Ovary (tissue), 10 donors: ENCODE measurements at places on chromosomes 16 and 17. TPM values are rescaled to one million over a fixed set of nuclear protein-coding genes. Genes with fewer than 3 reads are reported as not detected.

GRCh38 chr16:13041646-13042290 is 140.4 kb downstream of the SHISA9 start:
- DNase-seq: no peak
- H3K4me1 ChIP-seq: no peaks in the 10 kb centered on the region
- H3K27ac ChIP-seq: no peak overlapping the region
- H3K4me3 ChIP-seq: no peak overlapping the region
- no peaks in the 10 kb centered on the region for H3K27me3 ChIP-seq

DNA sequence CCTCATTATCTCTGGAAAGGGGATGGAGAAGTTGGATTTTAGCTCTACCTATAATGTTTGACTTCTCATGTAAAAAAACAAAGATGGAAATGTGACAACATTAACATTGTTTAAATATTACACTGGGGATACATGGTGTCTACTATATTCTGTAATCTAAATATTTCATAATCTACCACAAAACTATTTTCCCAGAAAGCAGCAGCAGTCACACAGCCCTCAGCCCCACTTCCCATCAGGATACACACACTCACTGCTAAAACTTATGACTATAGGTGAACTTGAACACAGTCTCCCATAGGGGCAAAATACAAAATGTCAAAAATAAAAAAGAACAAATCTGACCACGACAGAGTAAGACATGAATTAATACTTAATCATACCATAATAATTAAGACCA is 95.7 kb downstream of the KANSL1 start:
- no peak for DNase-seq
- H3K4me1 ChIP-seq: peaks cover 4% of the 10 kb centered on the region
- H3K4me3 ChIP-seq: no peak overlapping the region
- H3K36me3 ChIP-seq: no peaks in the 10 kb centered on the region
- no peaks in the 10 kb centered on the region for H3K27me3 ChIP-seq

DNA sequence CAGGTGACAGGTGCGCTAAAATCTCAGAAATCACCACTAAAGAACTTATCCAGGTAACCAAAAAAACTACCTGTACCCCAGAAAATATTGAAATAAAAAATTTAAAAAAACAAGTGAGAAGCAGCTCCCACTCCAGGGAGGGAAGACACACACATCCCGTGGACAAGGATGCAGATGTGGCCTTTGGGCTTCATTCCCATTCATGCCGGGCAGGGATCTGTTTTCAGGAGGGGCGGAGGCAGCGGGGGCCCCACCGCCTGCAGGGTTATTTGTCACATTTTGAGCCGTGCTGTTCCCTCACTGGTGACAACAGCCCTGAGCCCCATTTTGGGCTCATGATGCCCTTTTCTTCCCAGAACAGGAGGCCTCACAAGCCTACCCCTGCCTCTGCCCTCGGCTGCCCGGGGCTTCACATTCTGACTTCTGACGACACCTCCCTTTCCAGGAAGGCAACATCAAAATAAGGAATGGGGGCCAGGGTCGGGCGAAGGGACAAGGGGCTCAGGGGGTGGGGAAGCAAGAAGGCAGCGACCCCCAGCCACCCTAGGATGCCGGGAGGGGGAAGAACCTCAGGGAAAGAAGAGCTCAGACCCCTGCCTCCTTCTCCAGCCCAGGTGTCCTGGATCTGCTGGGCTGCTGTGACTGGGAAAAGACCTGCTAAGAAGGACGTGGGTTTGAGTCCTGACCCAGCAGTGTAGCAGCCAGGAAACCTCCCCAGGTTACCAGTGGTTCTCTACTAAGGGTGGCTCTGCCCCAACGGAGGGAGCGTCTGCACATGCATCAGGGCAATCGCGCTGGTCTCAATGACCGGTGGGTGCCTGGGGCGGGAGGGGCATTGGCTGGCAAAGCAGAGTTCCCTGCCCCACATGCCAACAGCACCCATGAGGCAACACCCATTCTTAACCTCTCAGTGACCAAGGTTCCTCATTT is 2.3 kb upstream of the CD79B start:
- no peak overlapping the region for H3K4me3 ChIP-seq
- H3K27me3 ChIP-seq: no peaks in the 10 kb centered on the region
- no peaks in the 10 kb centered on the region for H3K36me3 ChIP-seq

DNA sequence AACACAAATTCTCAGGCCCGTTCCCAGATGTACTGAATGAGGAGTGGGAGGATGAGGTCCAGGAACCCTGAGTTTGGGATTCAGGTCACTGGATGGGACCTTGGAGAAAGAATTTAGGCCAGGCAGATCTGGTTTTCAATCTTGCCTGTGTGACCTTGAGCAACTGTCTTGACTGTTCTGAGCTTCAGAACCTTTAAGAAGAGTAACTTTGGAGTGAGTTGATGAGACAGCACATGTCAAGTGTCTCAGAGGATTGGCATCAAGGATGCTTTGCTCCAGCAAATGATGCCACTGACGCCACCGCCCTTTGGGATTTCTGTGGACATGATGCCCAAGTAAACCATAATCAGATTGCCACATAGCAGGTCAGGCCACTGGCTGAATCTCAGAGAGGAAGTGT is 56.2 kb upstream of the DNAJA2 start:
- H3K4me1 ChIP-seq: peaks cover 7% of the 10 kb centered on the region
- H3K4me3 ChIP-seq: no peak overlapping the region
- no peaks in the 10 kb centered on the region for H3K27me3 ChIP-seq
- no peaks in the 10 kb centered on the region for H3K36me3 ChIP-seq

GRCh38 chr16:69691980-69692911 is 34.1 kb downstream of the NQO1 start:
- no peak overlapping the region for H3K27ac ChIP-seq
- no peaks in the 10 kb centered on the region for H3K27me3 ChIP-seq
- H3K4me1 ChIP-seq: peaks cover 5% of the 10 kb centered on the region
- H3K4me3 ChIP-seq: no peak overlapping the region
- DNase-seq: no peak
- no peaks in the 10 kb centered on the region for H3K36me3 ChIP-seq

DNA sequence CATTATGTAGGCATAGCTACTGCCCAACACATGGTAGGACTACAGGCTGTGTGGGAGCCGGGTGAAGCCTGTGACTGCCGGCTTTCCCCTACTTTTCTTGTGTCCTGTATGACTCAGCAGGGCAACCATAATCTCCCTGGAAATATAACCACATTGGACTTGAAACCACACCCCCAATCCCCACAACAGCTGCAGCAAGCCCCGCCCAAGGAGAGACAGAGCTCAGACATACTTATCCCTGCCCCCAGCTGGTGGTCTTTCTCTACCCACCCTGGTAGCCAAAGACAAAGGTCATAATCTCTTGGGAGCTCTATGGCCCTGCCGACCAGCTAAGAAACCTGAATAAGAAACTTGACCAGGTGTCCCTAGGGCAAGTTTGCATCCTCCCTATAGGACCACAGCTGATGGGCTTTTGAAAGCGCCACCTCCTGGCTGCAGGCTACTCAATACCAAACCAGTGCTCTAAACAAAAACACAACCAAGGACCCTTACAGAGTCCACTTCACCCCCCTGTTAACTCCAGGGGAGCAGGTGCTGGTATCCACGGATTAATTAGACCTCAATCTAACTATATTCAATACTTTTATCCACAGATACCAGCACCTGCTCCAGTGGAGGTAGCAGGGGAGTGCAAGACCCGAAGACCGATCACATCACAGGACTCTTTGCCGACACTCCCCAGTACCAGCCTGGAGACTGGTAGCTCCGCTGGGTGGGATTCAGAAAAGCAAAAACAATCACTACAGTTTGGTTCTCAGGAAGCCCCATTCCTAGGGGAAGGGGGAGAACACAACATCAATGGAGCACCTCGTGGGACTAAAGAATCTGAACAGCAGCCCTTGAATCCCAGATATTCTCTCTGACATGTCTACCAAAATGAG is 91.2 kb downstream of the IRX5 start:
- H3K4me1 ChIP-seq: no peaks in the 10 kb centered on the region
- H3K27me3 ChIP-seq: no peaks in the 10 kb centered on the region
- H3K36me3 ChIP-seq: no peaks in the 10 kb centered on the region
- H3K4me3 ChIP-seq: no peak overlapping the region

DNA sequence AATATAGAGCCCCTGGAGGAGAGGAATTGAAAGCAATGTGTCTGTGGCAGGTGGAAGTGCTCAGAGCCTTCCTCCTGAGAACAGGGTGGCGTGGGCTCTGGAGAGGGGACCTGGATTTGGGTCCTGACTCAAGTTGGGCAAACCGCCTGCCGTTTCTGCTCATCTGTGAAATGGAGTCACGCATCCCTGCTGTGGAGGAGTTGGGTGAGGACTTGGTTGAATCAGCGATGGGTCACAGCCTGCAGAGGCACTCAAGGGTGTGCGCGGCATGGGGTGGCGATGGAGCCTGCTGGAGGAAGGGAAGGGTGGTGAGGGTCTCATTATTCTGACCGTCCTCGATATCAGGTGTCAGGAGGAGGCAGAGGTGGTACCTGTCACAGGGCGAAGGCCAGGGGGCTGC is 3.1 kb downstream of the ADAD2 start:
- no peak for DNase-seq
- H3K4me3 ChIP-seq: no peak overlapping the region
- no peaks in the 10 kb centered on the region for H3K4me1 ChIP-seq
- H3K27ac ChIP-seq: no peak overlapping the region

DNA sequence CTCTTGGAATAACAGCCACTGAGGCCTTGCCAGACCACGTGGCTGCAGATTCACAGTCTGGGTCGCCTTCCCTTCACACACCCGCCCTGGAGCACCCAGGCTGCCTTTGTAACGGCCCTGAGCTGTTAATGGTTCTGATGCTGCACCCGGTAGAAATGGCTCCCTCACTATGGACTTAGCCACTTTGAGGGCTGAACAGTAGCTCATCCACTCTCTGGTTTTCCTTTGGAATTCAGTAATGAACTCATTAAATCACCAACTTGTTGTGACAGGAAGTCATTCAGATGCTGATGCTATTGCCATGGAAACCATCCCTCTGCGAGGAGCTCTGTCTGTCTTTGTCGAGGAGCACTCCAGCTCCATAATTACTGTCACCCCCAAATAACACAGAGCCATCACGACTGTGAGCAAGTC is 59.2 kb downstream of the CDK5R1 start:
- H3K27me3 ChIP-seq: no peaks in the 10 kb centered on the region
- DNase-seq: no peak
- H3K36me3 ChIP-seq: no peaks in the 10 kb centered on the region
- no peaks in the 10 kb centered on the region for H3K4me1 ChIP-seq
- H3K4me3 ChIP-seq: no peak overlapping the region
- no peak overlapping the region for H3K27ac ChIP-seq

- peaks cover 5% of the 10 kb centered on the region for H3K4me1 ChIP-seq
- no peaks in the 10 kb centered on the region for H3K27me3 ChIP-seq
- H3K36me3 ChIP-seq: no peaks in the 10 kb centered on the region
- H3K4me3 ChIP-seq: no peak overlapping the region
- DNase-seq: no peak
- H3K27ac ChIP-seq: no peak overlapping the region
Observed at GRCh38 chr16:2913603-2914002, 1.9 kb downstream of the FLYWCH1 start.

DNA sequence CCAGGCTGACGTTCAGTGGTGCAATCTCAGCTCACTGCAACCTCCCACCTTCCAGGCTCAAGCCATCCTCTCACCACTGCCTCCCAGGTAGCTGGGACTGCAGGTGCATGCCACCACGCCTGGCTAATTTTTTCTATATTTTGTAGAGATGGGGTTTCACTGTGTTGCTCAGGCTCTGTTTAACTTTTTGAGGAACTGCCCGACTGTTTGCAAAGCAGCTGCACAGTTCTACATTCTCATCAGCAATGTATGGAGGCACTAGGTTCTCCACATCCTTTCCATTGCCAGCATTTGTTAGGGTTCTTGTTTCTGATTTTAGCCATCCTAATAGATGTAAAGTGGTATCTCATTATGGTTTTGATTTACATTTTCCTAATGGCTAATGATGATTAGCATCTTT is 9.4 kb downstream of the TNRC6A start:
- DNase-seq: no peak
- H3K27me3 ChIP-seq: no peaks in the 10 kb centered on the region
- H3K4me1 ChIP-seq: peaks cover 23% of the 10 kb centered on the region
- no peak overlapping the region for H3K4me3 ChIP-seq
- no peaks in the 10 kb centered on the region for H3K36me3 ChIP-seq

DNA sequence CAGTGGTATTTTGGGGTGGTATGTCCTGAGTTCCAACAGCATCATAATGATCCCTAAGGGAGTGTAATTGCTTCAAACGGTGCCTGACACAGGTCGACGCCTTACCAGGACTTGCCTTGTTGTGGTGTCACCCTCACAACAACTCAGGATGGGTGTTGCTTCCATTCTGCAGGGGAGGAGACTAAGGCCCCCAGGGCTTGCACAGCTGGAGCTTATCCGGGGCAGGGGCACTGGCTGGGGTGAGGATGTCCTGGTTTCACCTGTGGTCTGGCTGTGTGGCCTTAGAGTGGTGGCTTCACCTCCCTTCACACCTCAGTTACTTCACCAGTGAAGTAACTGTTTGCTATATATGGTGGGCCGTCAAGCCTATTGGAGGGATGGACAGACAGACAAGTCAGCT is 23.3 kb downstream of the LLGL2 start:
- no peaks in the 10 kb centered on the region for H3K27me3 ChIP-seq
- H3K27ac ChIP-seq: no peak overlapping the region
- no peaks in the 10 kb centered on the region for H3K36me3 ChIP-seq
- no peak overlapping the region for H3K4me3 ChIP-seq

DNA sequence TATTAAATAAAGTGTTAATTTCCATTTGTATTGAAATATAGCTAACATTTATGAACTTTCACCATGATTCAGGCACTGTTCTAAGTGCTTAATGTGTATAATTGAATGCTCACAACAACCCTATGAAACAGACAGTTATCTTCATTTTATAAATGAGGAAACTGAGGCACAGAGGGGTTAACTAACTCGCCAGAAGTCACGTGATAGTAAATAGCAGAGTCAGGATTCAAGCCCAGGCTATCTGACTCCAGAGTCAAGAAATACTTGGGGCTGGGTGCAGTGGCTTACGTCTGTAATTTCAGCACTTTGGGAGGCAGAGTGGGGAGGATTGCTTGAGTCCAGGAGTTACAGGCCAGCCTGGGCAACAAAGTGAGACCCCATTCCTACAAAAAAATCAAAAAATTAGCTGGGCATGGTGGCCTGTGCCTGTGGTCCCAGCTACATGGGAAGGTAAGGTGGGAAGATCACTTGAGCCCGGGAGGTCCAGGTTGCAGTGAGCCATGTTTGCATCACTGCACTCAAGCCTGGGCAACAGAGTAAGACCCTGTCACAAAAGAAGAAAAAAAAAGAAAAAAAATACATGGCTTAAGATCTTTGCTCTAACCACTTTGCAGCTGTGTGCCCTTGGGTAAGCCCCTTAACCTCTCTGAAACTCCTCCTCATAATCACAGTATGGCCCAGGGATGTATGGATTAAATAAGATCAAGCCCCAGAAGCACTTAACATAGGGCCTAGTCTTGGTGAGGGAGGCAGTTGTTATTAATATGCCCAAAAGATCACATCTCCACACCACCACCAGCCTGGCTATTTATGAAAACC is 29.0 kb downstream of the WSB1 start:
- no peaks in the 10 kb centered on the region for H3K27me3 ChIP-seq
- no peaks in the 10 kb centered on the region for H3K36me3 ChIP-seq
- peaks cover 11% of the 10 kb centered on the region for H3K4me1 ChIP-seq
- H3K4me3 ChIP-seq: no peak overlapping the region

The LLGL2 gene
- 21.0 TPM for total RNA-seq

The KRT15 gene
- not detected for total RNA-seq

The KCNAB3 gene
- 2.2 TPM for total RNA-seq

The ENPP7 gene
- total RNA-seq: not detected

The CDIPT gene
- total RNA-seq: 92.8 TPM

The XYLT2 gene
- total RNA-seq: 34.1 TPM

The CETP gene
- not detected for total RNA-seq

The TAF1C gene
- 58.4 TPM for total RNA-seq

The TEX14 gene
- 0.13 TPM for total RNA-seq
